Kidney epithelial cell (primary cell): ENCODE measurements at places on chromosomes 1 and 21.

DNA sequence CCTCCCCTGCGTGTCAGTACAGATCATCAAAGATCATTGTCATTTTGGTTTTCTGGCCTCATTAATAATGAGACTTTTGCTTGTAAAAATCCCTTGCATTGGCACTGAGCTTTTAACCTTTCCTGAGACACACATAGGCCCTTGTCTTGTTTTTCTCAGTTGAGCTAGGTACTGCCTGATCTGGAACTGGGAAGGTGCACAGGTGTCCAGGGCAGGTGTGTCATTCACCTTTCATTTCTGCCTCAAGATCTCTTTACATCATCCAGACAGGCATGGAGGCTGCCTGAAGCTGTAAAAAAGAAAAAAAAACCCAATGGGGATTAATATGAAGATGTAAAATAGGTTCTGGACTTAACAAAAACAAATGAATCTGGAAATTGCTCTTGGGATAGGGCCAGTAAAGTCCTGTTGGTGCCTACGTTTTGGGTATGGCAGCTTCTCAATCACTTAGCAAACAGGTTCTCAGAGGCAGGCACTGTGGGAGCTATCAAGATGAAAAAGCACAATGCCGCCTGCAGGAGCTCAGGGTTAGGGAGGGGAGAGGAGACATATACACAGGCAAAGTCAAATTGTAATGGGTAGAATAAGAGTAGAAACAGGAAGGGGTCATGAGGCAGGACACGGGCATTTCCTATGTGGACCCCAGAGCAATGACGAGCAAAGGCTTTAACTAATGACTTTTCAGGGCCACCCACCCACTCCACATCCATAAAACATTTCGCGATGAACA is 1.0 kb upstream of the KCNC4 start:
- no peak for DNase-seq

DNA sequence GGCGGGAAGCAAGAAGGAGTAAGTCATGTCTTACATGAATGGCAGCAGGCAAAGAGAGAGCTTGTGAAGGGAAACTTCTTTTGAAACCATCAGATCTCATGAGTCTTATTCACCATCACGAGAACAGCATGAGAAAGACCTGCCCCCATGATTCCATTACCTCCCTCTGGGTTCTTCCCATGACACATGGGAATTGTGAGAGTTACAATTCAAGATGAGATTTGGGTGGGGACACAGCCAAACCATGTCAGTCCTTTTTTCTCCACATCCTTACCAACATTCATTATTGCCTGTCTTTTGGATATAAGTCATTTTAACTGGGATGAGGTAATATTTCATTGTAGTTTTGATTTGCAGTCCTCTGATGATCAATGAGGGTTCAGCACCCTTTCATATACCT is 81.0 kb downstream of the DIRAS3 start:
- no peak for DNase-seq

GRCh38 chr1:81121306-81121705 is 679.4 kb upstream of the ADGRL2 start:
- DNase-seq, result no peak

DNA sequence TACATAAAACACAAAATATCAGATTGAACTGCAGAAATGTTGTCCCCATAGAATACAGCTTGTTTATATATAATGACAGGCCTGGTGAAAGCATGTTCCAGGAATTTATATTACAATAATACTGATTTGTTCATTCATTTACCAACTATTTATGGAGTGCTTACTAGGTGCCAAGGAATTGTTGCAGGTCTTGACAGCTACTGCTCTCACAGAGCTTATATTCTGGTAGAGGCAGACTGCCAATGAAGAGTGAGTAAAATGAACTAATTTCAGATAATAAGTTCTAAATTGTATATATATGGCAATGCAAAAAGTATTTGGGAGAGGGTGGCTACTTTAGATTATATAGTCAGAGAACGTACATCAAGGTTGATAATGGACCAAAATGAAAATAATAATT is 152.0 kb downstream of the COQ8A start:
- no peak for DNase-seq

- peak; percentile 57 for DNase-seq
These were observed 86.4 kb downstream of the LAMC2 start for GRCh38 chr1:183272390-183272848.

GRCh38 chr1:109299558-109300343 is 7.1 kb downstream of the MYBPHL start:
- DNase-seq, result no peak

- no peak for DNase-seq
These were observed 10.5 kb upstream of the RYR2 start for GRCh38 chr1:237031480-237031879.

GRCh38 chr1:19096036-19096833 is 113.8 kb downstream of the UBR4 start:
- no peak for DNase-seq

DNA sequence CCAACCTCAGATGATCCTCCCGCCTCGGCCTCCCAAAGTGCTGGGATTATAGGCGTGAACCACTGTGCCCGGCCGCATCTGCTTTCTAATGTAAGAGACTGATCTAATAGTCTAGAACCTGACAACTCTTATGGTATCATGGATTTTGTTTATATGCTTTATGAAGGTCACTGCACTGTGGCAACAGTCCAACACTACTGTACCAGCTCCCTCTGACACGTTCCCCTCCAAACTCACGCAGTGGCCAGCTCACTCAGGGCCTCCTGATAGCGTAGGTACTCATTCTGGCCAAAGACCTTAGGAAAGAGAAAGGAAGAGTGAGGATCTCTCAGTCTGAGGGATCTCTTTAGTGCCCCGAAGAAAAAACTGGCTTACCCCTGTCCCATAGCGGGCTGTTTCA is 6.0 kb upstream of the CFAP141 start:
- no peak for DNase-seq

DNA sequence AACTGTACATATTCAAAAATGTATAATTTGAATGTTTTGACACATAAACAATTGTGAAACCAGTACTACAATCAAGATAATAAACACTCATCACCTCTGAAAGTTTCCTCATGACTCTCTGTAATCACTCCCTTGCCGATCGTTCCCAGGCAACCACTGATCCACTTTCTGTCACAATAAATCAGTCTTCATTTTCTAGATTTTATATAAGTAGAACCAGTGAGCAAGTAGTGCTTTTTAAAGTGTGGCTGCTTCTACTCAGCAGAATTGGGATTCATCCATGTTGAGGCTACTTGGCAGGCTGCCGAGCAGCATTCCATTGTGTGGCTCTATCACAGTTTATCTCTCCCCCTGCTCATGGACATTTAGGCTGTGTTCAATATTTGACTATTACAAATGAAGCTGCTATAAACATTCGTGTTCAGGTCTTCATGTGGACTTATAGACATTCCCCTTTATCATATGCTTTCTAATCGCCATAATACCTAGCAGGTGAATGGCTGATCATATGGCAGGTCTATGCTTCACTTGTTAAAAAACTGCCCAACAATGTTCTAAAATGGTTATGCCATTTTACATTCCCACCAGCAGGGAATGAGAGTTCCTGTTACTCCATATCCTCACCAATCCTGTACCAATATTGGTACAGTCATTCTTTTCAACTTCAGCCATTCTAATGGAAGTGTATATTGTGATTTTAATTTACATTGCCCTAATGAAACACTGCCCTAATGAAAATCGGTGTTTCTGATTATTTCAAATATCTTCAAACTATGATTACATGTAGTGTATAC is 20.5 kb downstream of the TEX38 start:
- DNase-seq, result no peak

DNA sequence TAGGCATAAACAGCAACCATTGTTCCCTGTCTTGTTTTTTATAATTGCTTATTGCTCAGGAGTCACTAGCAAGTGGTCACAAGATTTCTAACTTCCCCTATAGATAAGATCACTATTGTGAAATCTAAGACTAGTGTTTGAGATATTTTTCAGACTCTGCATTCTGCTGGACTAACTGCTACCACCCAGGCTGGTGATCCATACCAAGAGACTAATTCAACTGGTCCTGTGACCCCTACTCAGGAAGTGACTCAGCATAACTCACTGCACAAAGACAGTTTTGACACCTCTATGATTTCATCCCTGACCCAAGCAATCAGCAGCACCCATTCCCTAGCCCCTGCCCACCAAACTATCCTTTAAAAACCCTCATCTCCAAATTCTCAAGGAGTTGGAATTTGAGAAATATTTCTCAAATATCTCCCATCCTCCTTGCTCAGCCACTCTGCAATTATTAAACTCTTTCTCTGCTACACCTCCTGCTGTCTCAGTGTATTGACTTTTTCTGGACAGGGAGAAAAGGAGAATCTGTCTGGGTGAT is 52.7 kb downstream of the TRIM33 start:
- DNase-seq, result peak; percentile 9

- DNase-seq, result no peak
These were observed 31.1 kb downstream of the ZC3H11B start for GRCh38 chr1:219581766-219582165.

DNA sequence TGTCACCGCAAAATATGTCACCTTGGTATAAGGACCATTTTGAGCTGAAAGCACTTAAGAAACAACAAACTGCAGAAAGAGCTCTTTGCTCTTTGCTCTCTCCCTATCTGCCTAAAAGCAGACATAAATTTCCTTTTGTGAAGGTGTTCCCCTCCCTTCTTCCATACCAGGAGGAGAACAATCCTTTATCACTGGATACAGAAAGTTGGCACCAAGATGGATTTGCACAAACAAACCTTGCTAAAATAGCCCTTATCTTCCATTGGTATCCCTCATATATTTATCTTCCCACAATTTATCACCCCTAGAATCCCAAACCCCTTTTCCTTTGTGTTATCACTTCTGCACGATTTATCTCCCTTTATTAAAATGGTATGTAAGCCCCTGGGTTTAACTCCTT is 51.4 kb downstream of the DPYD start:
- DNase-seq, result no peak

- no peak for DNase-seq
These were observed 28.8 kb upstream of the KCNJ6 start for GRCh38 chr21:37945036-37945435.

DNA sequence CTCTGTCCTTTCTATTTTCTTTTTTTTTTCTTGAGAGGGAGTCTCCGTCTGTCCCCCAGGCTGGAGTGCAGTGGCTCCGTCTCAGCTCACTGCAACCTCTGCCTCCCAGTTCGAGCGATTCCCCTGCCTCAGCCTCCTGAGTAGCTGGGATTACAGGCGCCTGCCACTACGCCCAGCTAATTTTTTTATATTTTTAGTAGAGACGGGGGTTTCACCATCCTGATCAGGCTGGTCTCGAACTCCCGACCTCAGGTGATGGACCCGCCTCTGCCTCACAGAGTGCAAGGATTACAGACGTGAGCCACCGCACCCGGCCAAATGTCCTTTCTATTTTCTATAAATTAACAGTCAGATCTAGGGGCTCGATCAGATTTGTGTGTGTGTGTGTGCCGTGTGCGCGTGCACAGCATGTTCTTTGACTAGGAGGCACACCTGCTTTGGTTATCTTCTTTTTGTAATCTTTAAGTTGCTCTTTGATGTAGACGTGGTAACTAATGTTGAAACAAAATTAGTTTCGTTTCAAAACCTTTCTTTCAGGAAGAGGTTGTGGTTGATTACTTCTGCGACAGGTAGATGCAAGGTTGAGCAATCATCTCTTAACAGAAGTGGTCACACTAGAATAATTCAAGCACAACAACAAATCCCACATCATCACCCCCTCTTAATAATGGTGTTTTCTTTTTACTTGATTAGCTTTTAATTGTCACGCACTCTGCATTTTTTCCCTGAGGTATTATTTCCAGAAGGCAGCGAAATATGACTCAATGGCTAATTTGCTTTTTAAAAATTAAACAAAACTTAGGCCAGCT is 779 bp upstream of the DEGS1 start:
- no peak for DNase-seq

DNA sequence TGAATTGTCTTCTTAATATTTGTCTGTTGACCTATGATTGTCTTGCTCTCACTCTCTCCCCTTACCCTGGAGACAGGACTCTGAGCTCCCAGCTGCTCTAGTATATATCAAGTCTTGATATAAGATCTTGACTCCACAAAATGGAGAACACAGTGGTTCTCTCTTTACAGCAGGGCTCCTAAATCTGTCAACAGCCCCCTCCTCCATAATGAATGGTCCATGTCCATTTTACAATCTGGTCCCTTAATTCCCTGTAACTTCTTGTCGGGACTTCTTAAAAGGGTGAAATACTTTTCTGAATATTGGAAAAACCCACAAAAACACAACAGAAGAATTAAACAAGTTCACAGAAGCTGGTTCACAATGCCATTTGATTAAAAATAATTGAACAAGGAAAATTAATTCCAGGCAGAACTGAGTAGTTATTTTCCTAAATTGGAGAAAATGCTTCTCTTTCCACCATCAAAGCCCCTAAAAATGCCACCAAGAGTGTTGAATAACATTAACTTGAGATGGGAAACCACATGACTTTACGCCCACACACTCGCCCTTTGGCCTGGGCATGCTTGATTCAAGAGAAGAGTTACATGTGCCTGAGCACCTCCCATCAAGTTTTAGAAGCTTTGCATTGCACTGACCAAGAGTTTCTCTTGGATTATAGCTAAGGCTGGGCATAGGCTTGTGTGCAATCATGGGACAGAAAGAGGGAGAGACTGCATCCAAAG is 109.8 kb downstream of the TOMM20 start:
- no peak for DNase-seq

DNA sequence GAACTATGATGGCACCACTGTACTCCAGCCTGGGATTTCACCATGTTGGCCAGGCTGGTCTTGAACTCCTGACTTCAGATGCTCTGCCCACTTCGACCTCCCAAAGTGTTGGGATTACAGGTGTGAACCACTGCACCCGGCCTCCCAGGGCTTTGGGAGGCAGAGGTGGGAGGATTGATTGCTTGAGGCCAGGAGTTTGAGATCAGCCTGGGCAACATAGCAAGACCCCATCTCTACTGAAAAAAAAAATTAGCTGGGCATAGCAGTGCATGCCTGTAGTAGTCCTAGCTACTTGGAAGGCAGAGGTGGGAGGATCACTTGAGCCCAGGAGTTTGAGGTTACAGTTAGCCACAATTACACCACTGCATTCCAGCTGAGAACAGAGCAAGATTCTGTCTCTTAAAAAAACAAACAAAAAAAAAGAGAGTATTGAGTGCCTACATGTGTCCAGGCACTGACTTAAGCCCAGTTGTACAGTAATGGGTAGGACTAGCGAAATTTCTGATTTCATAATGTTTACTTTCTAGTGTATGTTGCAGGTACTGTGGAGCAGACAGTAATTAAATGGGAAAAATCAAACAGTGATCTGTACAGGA is 4.2 kb downstream of the MANEAL start:
- no peak for DNase-seq
